B cell (primary cell): ENCODE measurements at places on chromosomes 2 and 18.

- no peak for DNase-seq
These were observed 85.6 kb downstream of the DDX1 start for GRCh38 chr2:15677141-15677843.

- no peak for DNase-seq
These were observed 118.6 kb upstream of the ATP8B1 start for GRCh38 chr18:57921708-57922107.

- DNase-seq, result no peak
These were observed 18.8 kb upstream of the SERPINB5 start for GRCh38 chr18:63457977-63458376.

DNA sequence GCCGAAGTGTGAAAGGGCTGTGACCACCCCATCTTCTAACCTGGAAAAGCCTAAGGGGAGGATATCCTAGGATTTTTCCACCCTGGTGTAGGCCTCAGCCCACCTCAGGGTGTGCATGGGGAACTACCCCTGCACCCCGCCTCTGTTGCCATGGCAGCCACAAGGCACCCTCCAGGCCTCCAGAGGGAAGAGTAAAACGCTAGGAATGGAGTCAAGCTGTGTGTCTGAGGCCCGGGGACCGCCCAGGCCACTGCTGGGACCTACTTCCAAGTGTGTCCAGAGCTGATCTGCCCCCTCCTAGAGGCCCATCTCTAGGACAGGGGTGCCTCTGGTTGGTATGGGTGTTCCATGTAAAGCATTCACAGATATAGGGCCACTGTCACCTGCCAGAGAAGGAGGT, 86.7 kb downstream of the PLB1 start:
- DNase-seq, result no peak

DNA sequence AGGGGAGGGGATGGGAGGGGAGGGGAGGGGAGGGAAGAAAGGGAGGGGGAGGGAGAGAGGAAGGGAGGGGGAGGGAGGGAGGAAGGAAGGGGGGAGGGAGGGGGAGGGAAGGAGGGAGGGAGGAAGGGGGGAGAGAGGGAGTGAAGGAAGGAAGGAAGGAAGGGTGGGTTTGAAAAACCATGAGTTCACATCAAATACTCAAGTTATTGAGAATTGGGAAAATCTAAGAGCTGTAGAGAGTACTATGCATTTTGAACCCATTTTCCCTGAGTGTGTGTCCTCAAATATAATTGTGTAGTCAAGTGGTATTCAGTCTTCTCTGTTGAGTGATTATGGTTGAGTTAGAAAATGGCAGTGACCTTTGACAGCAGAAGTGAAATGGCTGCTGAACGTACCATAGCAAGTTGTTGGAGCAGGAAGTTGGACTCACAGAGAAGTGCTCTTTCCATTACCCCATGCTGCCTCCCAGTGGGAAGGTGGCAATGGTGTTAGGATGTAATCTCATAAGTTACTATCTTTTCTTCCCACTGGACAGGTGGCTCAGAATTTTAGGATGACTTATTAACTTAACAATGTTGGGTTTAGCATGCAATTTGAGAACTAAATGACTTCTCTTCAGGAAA, 214.6 kb downstream of the SETBP1 start:
- DNase-seq, result no peak
